Right hindlimb (tissue), 1 donor: ENCODE measurements at places on chromosomes 1 and 21.

DNA sequence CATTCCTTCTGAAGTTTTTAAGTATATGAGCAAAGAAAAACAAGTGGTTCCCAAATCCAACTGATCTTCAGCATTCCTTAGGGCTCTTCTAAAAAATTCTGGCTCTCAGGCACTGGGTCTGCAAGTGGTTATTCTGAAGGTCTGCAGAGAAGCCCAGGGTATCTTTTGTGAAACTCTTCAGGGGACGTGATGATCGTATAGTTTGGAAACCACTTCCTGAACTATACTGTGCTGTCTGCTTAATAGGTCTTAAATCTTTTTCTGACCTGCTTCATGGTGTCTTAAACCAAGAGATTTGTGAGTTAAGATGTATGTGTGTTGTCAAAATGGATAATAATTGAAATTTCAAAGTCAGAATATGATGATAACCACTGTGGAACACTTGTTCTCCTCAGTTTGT, 115.5 kb downstream of the LHX9 start:
- no peak for DNase-seq

DNA sequence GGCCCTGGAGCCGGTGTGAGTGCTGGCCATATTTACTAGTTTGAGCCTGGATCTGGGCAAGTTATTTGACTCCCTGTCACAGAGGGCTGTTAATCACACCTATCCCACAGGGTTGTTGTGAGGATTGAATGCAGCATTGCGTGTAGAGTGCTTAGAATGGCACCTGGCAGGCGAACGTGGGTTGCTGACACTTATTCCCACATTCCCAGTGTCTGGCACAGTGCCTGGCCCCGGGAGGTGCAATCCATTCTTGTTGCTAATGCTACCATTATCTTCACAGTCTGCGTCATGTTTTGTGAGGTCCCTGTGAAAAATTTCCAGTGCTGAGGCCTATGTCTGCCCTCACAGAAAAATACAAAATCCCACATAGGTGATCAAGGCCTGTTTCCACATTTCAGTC, 66.1 kb downstream of the CD2 start:
- DNase-seq = no peak

- no peak for DNase-seq
Observed at GRCh38 chr1:40532844-40533424, 1.5 kb downstream of the ZNF684 start.

DNA sequence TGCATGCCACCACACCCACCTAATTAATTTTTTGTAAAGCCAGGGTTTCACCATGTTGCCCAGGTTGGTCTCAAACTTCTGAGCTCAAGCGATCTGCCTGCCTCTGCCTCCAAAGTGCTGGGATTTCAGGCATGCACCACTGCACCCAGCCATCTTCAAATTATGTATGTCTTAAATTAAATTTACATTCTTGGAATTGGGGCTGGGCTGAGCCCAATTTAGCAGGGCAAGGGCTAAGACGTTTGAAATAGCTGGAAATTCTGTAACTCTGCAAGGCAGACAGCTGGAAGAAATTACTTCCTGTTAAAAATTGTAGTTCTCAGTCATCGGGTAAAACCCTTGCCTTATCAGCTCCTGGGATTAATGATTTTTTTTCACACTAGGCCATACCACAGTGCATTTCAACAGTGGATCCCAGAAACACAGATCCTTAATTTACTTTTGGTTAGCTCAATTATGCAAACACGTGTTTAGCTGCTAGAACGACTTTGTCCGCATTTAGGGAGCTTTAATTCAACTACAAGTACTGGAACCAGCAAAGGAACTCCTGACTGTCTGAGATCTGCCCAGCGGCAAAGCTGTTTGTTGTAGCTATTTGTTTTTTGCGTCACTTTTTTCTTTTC, 83.3 kb downstream of the OLFML3 start:
- no peak for DNase-seq
